T-cell (primary cell): ENCODE measurements at places on chromosomes 2 and 18. TPM values are rescaled to one million over a fixed set of nuclear protein-coding genes. Genes with fewer than 3 reads are reported as not detected.

ITGB1BP1 gene
- 75.7 TPM for total RNA-seq

DNA sequence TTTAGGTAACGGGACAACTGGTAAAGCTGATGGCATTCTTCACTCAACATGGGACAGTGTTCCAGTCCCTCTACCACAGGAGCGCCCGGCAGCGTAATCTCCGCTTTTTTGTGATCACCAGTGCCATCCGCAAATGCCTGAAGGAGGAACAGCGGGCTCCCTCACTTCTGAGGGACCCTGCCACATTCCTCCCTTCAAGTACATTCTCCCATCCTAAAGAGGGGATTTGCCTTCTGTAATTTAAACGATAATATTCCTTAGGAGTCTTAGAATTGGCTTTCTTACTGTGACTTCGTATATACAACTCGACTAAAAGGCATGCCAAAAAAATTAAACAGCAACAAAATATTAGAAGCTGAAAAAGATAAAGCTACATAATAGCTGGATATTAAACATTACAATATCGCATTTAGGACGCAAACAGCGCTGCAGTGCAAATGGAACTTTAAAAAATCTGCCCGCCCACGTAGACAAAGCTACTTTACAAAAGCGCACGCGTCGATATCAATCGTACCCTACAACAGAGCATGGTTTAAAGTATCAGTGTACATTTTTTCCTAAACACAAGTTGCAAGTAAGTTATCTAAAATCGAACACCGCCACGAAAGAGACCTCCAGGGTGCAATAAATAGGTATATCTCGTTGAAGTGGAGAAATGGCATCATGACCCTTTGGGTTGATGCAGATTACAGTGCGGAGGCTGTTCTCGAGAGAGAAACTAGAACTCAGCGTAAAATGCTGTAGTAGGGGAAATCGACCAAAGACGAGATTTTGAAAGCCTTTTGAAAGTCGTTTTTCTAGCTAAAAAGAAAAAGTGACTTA lies 2.3 kb upstream of the VSNL1 start:
- DNase-seq: no peak
- H3K27me3 ChIP-seq: peaks cover 20% of the 10 kb centered on the region
- no peak overlapping the region for H3K27ac ChIP-seq
- H3K4me3 ChIP-seq: no peak overlapping the region
- no peaks in the 10 kb centered on the region for H3K4me1 ChIP-seq

NPAS2 gene
- total RNA-seq: 3.9 TPM

DNA sequence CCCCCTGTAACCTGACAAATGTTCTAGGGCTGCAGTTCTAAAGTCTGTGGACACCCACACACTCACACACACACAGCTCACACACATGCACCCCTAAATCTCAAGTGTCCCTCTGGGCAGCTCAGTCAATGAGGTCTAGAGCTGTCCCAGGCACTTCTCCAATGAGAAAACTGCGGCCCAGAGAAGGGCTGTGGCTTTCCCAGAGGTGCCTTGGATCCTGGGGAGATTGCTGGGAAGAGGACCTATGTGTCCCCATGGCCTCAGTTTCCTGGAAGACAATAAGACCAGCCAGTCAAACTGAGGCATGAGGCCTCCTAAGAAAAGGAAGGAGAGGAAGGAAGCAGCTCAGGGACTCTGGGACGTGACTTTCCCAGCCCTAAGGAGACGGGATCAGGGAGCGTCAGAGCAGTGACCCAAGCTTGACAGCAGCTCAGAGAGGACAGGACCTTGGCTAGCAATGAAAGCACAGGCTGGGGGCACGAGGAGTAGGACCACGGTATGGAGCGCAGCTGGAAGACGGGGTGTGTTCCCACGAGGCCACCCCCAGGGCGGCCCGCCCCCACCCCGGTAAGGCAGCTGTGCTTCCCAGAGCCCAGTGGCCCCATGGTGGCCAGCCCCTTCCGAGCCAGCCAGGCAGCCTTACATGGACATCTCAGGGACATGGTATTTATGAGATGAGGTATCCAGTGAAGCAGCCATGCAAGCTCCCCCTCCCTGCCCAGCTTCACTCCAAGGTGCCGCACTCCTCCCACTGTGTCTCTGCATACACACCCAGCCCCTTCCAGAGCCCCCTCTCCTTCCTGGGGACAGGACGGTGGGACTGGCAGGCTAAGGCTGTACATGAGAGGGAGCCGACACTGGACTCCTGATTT lies 46.0 kb downstream of the TNS1 start:
- DNase-seq: no peak
- no peak overlapping the region for H3K27ac ChIP-seq
- H3K36me3 ChIP-seq: no peaks in the 10 kb centered on the region
- H3K4me1 ChIP-seq: no peaks in the 10 kb centered on the region

GRCh38 chr2:44191739-44192138 lies 23.1 kb downstream of the PPM1B start:
- no peak for DNase-seq
- H3K36me3 ChIP-seq: peaks cover 3% of the 10 kb centered on the region
- H3K4me3 ChIP-seq: no peak overlapping the region
- H3K27me3 ChIP-seq: no peaks in the 10 kb centered on the region
- H3K27ac ChIP-seq: no peak overlapping the region
- H3K4me1 ChIP-seq: peaks cover 31% of the 10 kb centered on the region

ITM2C gene
- total RNA-seq: 28.9 TPM

DNA sequence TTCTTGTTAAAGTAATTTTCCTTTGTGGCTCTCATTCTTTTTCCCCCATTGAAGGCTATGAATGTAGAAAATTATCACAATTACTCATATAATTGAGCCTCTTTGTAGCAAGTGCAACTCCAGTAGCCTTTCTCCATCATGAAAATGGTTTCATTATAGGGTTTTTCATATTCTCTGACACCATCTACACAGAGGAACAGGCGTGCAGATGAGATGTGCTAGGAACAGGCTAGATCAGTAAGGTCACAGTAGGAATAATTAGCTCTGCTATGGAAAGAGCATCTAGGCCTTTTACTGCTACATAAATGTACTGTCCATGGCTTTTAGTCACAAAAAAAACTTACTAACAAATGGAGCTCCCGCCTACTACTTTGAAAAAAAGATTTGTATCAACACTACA lies 12.6 kb upstream of the DLX1 start:
- H3K4me1 ChIP-seq: no peaks in the 10 kb centered on the region
- H3K4me3 ChIP-seq: no peak overlapping the region
- no peak for DNase-seq
- no peak overlapping the region for H3K27ac ChIP-seq
- peaks cover 5% of the 10 kb centered on the region for H3K27me3 ChIP-seq
- H3K36me3 ChIP-seq: no peaks in the 10 kb centered on the region

GRCh38 chr2:241199286-241199685 lies 10.8 kb downstream of the ANO7 start:
- no peaks in the 10 kb centered on the region for H3K4me1 ChIP-seq
- no peak overlapping the region for H3K4me3 ChIP-seq
- no peak overlapping the region for H3K27ac ChIP-seq
- DNase-seq: no peak
- H3K27me3 ChIP-seq: no peaks in the 10 kb centered on the region

- H3K4me3 ChIP-seq: no peak overlapping the region
- peaks cover 5% of the 10 kb centered on the region for H3K36me3 ChIP-seq
- no peak overlapping the region for H3K27ac ChIP-seq
- H3K4me1 ChIP-seq: no peaks in the 10 kb centered on the region
Measured at GRCh38 chr2:171742760-171743159, 55.5 kb downstream of the DYNC1I2 start.
